ENCODE measurements at places on chromosomes 1 and 21. TPM values are rescaled to one million over a fixed set of nuclear protein-coding genes. Genes with fewer than 3 reads are reported as not detected.

The TTC22 gene
- polyA plus RNA-seq, result not detected

The PLA2G2F gene
- not detected for polyA plus RNA-seq

The KANK4 gene
- not detected for polyA plus RNA-seq

The S100A16 gene
- polyA plus RNA-seq, result not detected

The TTC34 gene
- not detected for polyA plus RNA-seq

The TDRKH gene
- polyA plus RNA-seq, result 3.9 TPM

The CD164L2 gene
- not detected for polyA plus RNA-seq

The MYOC gene
- polyA plus RNA-seq, result not detected

The OTUD7B gene
- 0.05 TPM for polyA plus RNA-seq

The SLFNL1 gene
- 0.65 TPM for polyA plus RNA-seq

The FCAMR gene
- not detected for polyA plus RNA-seq

The TFF2 gene
- polyA plus RNA-seq, result not detected

The THEMIS2 gene
- 9.2 TPM for polyA plus RNA-seq

The IL20 gene
- polyA plus RNA-seq, result not detected

The ANKRD65 gene
- 0.29 TPM for polyA plus RNA-seq

The RSRP1 gene
- polyA plus RNA-seq, result 34.2 TPM

The ENAH gene
- polyA plus RNA-seq, result 1.2 TPM

The PDZK1 gene
- not detected for polyA plus RNA-seq

The CFHR4 gene
- polyA plus RNA-seq, result not detected

The AZIN2 gene
- polyA plus RNA-seq, result 0.33 TPM

The ZNF692 gene
- polyA plus RNA-seq, result 8.9 TPM

The AMY1A gene
- polyA plus RNA-seq, result not detected

The IVL gene
- polyA plus RNA-seq, result not detected

The GJA9 gene
- polyA plus RNA-seq, result not detected

The SLAMF7 gene
- polyA plus RNA-seq, result 5.3 TPM

The DAB1 gene
- not detected for polyA plus RNA-seq

The HS2ST1 gene
- polyA plus RNA-seq, result 21.6 TPM

The SLAMF1 gene
- 21.7 TPM for polyA plus RNA-seq

The A3GALT2 gene
- not detected for polyA plus RNA-seq

The WDR77 gene
- polyA plus RNA-seq, result 57.1 TPM

The C1orf210 gene
- not detected for polyA plus RNA-seq

The HEYL gene
- not detected for polyA plus RNA-seq

The EXOC8 gene
- polyA plus RNA-seq, result 4.5 TPM

The TXLNA gene
- polyA plus RNA-seq, result 20.3 TPM

The IPO13 gene
- 15.8 TPM for polyA plus RNA-seq

The GRHL3 gene
- not detected for polyA plus RNA-seq

The PLEKHO1 gene
- polyA plus RNA-seq, result 96.1 TPM

The PTGFR gene
- polyA plus RNA-seq, result not detected

The AK5 gene
- not detected for polyA plus RNA-seq

The ACKR1 gene
- polyA plus RNA-seq, result not detected

The MROH7 gene
- not detected for polyA plus RNA-seq

The RUNX3 gene
- 28.7 TPM for polyA plus RNA-seq
